ENCODE measurements at places on chromosomes 3 and 15. TPM values are rescaled to one million over a fixed set of nuclear protein-coding genes. Genes with fewer than 3 reads are reported as not detected.

DISP2 gene
- total RNA-seq: 18.0 TPM

LYSMD2 gene
- total RNA-seq: 14.1 TPM

ROPN1 gene
- total RNA-seq: not detected

ZNF654 gene
- 30.4 TPM for total RNA-seq

C2CD4B gene
- total RNA-seq: 1.2 TPM

CYP8B1 gene
- not detected for total RNA-seq

CHSY1 gene
- 34.1 TPM for total RNA-seq

STAB1 gene
- 16.8 TPM for total RNA-seq

SLC12A8 gene
- total RNA-seq: 5.8 TPM

ACAN gene
- 3.0 TPM for total RNA-seq

RASSF1 gene
- 12.2 TPM for total RNA-seq

SLC27A2 gene
- total RNA-seq: 6.2 TPM

ARF4 gene
- 124 TPM for total RNA-seq

PEX11A gene
- 17.5 TPM for total RNA-seq

TRIM42 gene
- not detected for total RNA-seq

NANOGP8 gene
- total RNA-seq: 0.69 TPM

TMCO5A gene
- total RNA-seq: not detected

CHRD gene
- 6.0 TPM for total RNA-seq

EPHB1 gene
- total RNA-seq: 24.2 TPM

AZI2 gene
- 75.2 TPM for total RNA-seq

GOLGA6A gene
- total RNA-seq: 0.23 TPM

SYNPR gene
- 105 TPM for total RNA-seq

IL17RE gene
- total RNA-seq: 1.4 TPM

TEX55 gene
- not detected for total RNA-seq

CPLX3 gene
- 0.92 TPM for total RNA-seq

ZPLD1 gene
- total RNA-seq: 0.46 TPM

CLCN2 gene
- 12.2 TPM for total RNA-seq

TRPC1 gene
- total RNA-seq: 95.3 TPM

TP63 gene
- 0.23 TPM for total RNA-seq

P2RY14 gene
- 1.4 TPM for total RNA-seq

RPP25 gene
- total RNA-seq: 8.1 TPM

LRRFIP2 gene
- 54.9 TPM for total RNA-seq

OSBPL10 gene
- total RNA-seq: 17.1 TPM

UBA5 gene
- total RNA-seq: 91.3 TPM

UPK1B gene
- not detected for total RNA-seq

ZNF385D gene
- total RNA-seq: 36.7 TPM

SAMMSON gene
- 0.23 TPM for total RNA-seq

AHSG gene
- total RNA-seq: 0.23 TPM

CCK gene
- total RNA-seq: 14.5 TPM

CALML4 gene
- 3.5 TPM for total RNA-seq

ARGFX gene
- not detected for total RNA-seq

PLA2G4D gene
- total RNA-seq: under 0.01 TPM

DNAJB11 gene
- 40.8 TPM for total RNA-seq

OCA2 gene
- 7.4 TPM for total RNA-seq

EFCAB12 gene
- 0.92 TPM for total RNA-seq

All from diencephalon (tissue), 1 donor.